Stimulated activated CD8-positive, alpha-beta memory T cell treated with anti-CD3 and anti-CD28 coated beads, Interleukin-2, amount 100 ng/mL, for 1 hour (primary cell): ENCODE measurements at places on chromosomes 12 and 14.

- no peak for DNase-seq
Measured at GRCh38 chr14:93090826-93091555, 24.7 kb downstream of the ITPK1 start.

GRCh38 chr12:104643093-104643818 lies 186.5 kb downstream of the CHST11 start:
- no peak for DNase-seq

DNA sequence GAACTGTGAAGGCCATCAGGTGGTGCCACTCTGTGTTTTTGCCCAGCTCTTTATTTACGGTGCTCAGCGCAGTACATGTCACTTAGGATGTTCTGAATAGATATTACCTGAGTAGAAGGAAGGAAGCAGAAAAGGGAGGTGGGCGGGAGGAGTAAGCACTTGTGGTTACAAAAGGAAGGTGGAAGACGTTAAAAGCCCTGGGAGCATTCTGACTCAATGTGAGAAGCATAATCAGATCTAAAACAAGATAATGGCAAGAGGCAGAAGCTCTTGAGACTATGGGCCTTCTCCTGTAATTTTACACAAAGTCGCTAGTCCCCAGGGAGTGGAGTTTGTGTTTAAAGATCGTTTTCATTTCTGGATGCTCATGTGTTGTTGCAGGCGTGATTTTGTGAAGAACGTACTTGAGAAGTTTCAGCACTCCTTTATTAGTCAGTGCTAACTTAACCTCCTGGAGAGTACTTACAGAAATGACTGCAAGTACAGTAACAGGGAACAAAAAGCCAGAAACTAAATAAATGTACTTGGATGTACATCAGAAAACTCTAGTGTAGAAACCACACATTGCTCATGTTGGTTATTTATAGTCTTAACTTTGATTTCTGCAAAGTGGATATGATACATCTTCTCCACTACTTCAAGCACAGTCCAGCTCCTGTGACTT lies 1523.5 kb downstream of the AACS start:
- DNase-seq = no peak

GRCh38 chr14:38578278-38578681 lies 322.4 kb upstream of the CLEC14A start:
- no peak for DNase-seq

GRCh38 chr12:6903722-6904121 lies 900 bp upstream of the LRRC23 start:
- DNase-seq = no peak

- DNase-seq = no peak
Measured at GRCh38 chr12:93390031-93390430, 12.3 kb downstream of the NUDT4 start.

DNA sequence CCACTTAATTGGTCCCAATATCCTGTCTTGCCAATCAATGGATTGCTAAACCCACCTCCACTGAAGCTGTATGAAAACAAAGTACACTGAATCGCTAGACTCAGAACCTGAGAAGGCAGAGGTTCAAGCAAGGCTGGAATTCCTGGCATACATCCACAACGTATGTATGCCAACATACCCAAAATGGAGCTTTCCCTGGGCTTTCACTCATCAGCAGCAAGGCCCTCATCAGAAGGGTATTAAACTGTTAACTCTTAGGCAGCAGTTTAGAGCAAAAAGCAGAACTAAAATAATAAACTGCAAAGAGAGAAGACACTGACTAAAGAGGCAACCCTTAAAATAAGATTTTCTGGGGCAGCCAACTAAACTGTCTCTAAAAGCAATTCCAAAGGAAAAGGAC lies 13.6 kb downstream of the MED13L start:
- DNase-seq = no peak

DNA sequence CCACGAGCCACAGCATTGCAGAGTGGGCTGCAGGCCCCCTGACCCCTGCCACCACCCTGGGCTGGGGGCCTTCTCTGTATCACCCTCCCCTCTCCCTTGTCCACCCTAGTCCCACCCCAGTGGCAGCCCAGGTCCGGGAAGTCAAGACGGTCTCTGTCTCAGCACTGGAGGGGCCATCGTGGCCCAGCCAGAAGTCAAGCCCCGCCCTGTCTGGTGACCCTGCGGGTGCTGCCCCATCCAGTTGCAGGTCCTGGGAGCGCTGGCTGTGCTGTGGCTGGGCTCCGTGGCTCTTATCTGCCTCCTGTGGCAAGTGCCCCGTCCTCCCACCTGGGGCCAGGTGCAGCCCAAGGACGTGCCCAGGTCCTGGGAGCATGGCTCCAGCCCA lies 2.7 kb downstream of the PLD4 start:
- no peak for DNase-seq

GRCh38 chr12:39541471-39541870 lies 78.1 kb downstream of the ABCD2 start:
- no peak for DNase-seq
